ENCODE measurements at places on chromosomes 16 and 17.

GRCh38 chr17:60406887-60407286 lies 15.0 kb upstream of the USP32 start:
- DNase-seq, result no peak

DNA sequence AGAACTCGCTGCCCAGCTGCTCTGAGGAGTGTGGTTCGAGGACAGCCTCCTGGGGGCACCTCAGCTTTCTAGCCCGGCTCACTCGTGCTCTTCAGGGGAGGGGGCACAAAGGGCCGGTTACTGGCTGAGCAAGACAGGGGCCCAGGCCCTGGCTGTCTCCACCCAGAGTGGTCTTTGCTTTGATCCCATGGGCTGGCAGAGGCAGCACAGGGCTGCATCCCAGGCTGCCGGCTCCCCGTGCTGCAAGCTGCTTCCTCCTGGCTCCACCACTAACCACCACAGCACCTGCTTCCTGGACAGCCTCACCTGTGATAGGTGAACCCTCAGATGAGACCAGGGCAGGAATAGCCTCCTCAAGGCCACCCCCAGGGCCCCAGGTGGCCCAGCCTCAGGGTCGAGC lies 6.8 kb downstream of the SPPL2C start:
- DNase-seq, result no peak

GRCh38 chr17:37702598-37702997 lies 42.3 kb downstream of the HNF1B start:
- DNase-seq, result no peak

DNA sequence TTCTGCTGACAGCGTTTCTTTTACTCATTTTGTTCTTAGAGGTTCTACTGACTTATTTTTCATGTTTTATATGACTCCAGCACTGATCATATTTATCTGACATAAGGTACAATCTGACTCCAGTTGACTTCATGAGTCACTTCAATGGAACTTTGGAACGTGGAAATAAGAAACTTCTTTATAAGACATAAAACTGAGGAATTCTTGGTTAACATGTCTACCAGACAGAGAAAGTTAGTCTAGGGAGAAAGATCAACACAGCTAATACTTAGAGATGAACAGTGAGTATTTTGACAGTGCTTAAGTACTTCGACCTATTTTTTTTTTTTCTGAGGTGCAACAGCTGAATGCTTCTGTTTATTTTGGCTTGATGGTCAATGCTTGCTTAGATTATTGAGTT lies 679.5 kb downstream of the KCNJ2 start:
- DNase-seq, result no peak

GRCh38 chr16:68400083-68400923 lies 48.0 kb downstream of the SMPD3 start:
- DNase-seq, result no peak

- DNase-seq, result no peak
Observed at GRCh38 chr17:5583426-5584382, 605 bp downstream of the NLRP1 start.

All from activated B cell treated with CpG ODN at 0.5 μM for 24 hours (primary cell).